Uterus (tissue), 4 donors: ENCODE measurements at places on chromosomes 6 and 20.

GRCh38 chr20:21339499-21339898 lies 36.4 kb downstream of the XRN2 start:
- no peak overlapping the region for H3K27ac ChIP-seq
- H3K36me3 ChIP-seq, result no peaks in the 10 kb centered on the region

- no peak overlapping the region for H3K4me3 ChIP-seq
- H3K4me1 ChIP-seq, result no peaks in the 10 kb centered on the region
- no peak overlapping the region for H3K27ac ChIP-seq
- no peaks in the 10 kb centered on the region for H3K27me3 ChIP-seq
Observed at GRCh38 chr6:163579111-163579879, 164.8 kb downstream of the QKI start.

- no peaks in the 10 kb centered on the region for H3K4me1 ChIP-seq
- H3K36me3 ChIP-seq, result no peaks in the 10 kb centered on the region
- H3K4me3 ChIP-seq, result no peak overlapping the region
- no peak for DNase-seq
- no peak overlapping the region for H3K27ac ChIP-seq
- no peaks in the 10 kb centered on the region for H3K27me3 ChIP-seq
Observed at GRCh38 chr6:166244353-166245045, 63.7 kb downstream of the PRR18 start.

GRCh38 chr20:49712118-49712517 lies 1.6 kb downstream of the B4GALT5 start:
- peak overlapping the region; percentile 71 for H3K4me3 ChIP-seq
- no peak for DNase-seq
- peak overlapping the region; percentile 94 for H3K27ac ChIP-seq
- no peaks in the 10 kb centered on the region for H3K36me3 ChIP-seq

DNA sequence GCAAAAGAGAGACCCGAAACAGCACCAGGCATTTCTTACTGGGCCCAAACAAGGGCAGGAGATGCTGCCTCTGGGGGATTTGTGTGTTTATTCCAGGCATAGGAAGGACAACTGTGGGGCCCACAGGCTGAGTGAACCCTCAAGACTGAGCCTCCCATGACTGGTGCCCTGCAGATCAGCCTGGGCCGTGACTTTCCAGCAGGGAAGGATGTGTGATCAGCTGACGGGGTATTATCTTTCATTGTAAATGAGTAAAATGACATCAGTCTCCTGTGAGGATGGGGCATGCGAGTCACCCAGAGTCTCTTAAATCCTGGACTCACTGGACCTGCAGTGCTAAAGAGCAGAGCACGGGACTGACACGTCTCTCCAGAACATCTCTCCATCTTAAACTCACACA lies 3.9 kb upstream of the TEAD3 start:
- H3K36me3 ChIP-seq, result no peaks in the 10 kb centered on the region
- no peaks in the 10 kb centered on the region for H3K27me3 ChIP-seq
- no peak for DNase-seq
- H3K4me1 ChIP-seq, result peaks cover 6% of the 10 kb centered on the region

DNA sequence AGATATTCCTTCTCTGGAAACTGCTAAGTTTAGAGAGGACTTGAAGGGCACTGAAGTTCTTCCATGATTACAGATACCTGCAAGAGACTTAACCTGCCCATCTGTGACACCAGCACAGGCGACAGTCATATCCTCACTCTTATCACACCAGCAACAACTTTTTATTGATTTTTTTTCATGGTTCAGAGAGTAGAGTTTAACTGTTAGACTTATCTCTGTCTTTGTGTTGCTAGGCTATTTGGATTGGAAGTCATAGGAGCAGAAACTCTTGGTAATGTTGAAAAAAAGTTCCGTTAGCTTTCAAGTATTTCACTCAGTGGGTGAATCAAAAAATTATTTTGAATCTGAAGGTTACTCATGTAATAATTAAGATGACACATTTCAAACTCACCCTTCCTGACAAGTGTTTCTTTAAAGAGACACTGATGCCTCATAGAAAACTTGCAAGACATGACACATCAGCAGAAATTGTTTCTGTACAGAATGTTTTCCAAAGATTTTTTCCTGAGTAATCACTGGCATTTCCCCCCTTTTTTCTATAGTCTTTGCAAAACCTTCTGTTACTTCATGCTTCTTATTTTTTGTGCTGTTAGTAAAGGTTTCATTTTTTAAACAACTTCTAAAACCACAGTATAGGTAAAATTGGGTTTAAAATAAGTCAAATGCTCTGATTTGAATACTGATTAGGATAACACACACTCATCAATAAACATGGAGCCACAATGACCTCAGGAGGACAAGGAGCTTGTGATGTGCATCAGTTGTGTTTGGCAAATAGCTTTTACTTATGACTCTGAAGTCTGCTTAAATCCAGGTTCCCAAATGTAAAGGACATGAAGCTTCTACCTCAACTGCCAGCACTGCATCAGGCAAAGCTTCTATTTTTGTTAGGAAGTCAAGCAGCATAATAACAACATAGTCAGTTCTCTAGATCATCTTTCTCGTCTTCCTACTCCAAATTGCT lies 252.9 kb upstream of the MAN1A1 start:
- H3K4me3 ChIP-seq, result no peak overlapping the region
- no peak for DNase-seq
- no peaks in the 10 kb centered on the region for H3K36me3 ChIP-seq

DNA sequence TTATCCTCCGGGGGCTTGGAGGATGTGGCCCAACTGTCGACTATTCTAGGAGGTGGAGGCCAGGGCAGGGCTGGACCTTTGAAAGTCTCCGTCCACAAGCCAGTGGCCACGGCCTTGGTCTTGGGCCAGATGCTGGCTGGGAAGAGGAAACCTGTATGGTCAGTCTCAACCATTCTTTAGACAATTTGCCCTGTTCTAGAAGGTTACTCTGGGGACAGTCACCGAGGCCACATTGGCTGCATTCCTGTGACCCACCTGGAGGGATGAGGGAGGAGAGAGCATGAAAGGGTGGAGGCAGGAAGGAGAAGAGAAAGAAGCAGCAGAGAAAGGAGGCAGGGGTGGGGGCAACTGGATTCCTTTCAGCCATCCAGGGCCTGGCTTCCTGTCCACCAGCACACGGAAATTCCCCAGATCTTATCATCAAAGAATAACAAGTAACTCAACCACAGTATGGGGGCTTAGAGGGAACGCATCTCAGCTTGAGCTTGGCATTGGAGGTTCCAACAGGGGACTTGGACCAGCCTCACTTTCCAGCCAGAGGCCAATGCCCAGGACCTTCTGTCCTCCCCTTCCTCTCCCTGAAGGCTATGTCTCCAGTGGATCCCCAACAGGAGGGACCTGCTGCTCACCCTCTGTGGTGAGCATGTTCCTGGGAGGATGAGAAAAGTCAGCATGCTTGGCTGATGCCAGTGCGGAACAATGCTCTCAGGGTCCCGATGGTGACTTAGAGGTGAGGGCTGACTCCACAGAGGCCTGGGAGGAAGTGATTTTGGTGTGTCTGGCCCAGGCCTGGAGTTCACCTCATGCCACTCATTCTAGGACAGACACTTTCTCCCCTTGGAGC lies 30.4 kb downstream of the TGM2 start:
- H3K4me1 ChIP-seq, result peaks cover 6% of the 10 kb centered on the region
- H3K27ac ChIP-seq, result peak overlapping the region; percentile 57
- DNase-seq, result no peak
- H3K27me3 ChIP-seq, result no peaks in the 10 kb centered on the region
- H3K36me3 ChIP-seq, result no peaks in the 10 kb centered on the region

GRCh38 chr6:79335133-79335674 lies 100.7 kb upstream of the HMGN3 start:
- H3K27me3 ChIP-seq, result no peaks in the 10 kb centered on the region
- no peak for DNase-seq
- no peak overlapping the region for H3K4me3 ChIP-seq
- H3K36me3 ChIP-seq, result no peaks in the 10 kb centered on the region
